Stimulated activated CD4-positive, alpha-beta T cell treated with anti-CD3 and anti-CD28 coated beads, Interleukin-15, amount 100 ng/mL, for 48 hours (primary cell): ENCODE measurements at places on chromosomes 11 and 22.

DNA sequence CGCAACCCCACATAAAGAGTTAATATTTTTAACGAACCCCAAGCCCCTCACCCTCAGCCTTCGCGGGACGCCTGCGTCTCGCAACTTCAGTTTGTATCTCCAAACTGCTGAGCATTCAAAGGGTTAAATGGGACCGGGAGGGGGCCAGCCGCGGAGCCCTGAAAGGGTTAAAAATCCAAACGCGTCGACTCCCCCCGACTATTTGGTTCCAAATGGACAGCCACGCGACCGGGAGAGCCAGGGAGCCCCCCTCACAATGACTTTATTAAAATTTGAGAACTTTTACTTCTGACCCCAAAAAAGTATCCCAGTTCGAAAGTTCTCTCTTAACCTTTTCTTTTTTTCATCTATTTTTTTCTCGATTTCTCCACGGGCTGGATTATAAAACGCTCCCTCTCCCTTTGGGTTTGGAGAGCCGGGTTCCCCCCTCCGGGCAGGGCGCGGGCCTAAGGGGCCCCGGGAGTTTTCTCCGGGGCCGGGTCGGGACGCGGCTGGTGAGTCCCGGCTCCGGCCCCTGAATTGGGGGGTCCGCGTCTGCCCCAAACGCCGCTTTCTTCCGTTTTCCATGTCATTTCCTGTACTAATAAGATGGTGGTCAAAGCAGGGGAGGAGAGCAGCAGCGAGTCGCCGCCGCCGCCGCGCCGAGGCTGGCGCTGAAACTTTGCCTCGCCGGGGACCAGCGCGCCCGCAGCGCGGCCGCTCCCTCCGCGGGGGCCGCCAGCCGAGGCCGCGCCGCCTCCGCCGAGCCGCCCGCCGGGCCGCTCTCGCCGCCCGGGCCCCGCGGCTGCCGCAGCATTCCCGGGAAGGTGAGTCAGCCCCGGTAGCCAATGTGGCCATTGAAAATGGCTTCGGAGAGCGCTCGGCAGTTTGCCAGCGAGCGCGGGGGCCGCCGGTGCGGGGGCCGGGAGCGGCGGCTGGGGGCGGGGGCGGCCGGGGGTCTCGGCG, at the start of gene PRDM11:
Gene PRDM11, plus strand, starts transcription at position 568 of the 945 bp plus-strand sequence. CDS start 35,128 bp downstream, outside the sequence.
- DNase-seq = peak; percentile 34

GRCh38 chr11:31809857-31810778, 1.0 kb downstream of the PAX6 start:
- DNase-seq = no peak

- DNase-seq = no peak
Measured at GRCh38 chr11:13141731-13142709, 132.9 kb downstream of the RASSF10 start.

DNA sequence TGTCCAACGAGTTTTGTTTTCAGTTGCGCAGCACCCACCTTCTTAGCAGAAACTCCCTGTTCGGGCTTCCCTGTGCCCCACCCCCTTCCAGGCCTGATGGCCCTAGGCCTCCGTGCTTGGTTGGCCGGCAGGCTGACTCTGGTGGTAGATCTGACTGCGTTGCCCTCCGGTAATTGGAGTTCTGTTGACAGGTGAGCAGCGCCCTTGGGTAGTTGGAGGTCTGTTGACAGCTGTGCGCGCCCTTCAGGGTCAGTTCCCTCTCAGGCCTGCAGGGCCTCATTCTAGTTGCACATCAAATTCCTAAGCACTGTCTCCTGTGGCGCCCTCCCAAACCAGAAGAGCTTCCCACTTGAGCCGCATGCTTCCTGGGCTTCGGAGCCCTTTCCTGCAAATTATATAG, 776 bp downstream of the DGCR6 start:
- DNase-seq = no peak

DNA sequence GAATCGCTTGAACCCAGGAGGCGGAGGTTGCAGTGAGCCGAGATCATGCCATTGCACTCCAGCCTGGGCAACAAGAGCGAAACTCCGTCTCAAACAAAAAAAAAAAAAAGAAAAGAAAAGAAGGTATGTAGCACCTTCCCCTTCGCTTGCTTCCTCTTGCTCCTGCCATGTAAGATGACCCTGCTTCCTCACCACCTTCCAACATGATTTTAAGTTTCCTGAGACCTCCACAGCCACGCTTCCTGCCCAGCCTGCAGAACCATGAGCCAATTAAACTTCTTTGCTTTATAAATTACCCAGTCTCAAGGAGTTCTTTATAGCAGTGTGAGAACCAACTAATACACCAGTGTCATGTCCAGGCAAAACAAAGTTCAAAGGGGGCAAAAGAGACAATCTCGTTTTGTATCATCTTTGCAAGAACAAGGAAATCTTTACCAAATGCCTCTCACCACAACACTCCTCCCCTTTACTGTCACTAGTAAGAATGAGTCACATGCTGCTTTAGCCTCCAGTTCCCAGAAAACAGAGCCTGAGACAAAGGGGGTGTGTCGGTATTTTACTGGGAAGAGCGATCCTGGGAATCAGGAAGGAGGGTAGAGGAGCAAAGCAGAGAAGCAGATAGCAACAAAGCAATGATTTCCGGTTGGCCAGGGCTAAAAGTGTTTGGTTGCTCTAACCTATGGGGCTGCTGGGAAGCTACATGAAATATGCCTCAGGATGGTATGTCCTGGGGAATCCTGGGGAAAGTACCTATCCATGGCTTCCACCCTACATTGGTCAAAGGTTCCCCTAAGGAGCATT, 10.5 kb upstream of the MCHR1 start:
- no peak for DNase-seq

DNA sequence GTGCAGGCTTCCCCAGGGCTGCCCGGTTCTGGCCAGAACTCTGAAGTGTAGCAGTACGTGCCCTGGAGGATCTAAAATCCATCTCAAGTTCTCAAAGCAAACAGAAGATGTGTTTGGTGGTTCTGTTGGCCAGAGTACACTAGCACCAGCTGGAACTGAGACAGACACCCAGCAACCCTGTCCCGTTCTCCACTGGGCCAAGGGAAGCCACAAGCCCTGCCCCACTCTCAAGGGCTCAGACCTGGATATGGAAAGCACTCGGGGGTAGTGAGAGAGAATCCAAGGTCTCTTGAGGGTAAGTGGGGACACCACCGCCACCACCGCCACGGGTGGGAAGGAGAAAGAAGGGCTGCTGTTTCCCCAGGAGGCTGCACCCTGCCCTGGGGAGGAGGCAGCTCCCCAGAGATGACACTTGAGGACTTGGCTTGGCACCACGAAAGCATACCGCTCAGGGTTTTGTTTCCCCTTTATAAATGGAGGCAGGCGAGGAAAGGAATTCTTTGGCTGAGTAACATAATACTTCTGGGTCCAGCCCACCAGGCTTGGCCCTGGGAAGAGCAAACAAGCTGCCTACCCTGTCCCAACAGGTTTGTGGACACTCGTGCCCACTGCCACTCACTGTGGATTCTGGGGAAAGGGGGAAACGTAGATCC, 56.1 kb upstream of the POU2AF1 start:
- no peak for DNase-seq

DNA sequence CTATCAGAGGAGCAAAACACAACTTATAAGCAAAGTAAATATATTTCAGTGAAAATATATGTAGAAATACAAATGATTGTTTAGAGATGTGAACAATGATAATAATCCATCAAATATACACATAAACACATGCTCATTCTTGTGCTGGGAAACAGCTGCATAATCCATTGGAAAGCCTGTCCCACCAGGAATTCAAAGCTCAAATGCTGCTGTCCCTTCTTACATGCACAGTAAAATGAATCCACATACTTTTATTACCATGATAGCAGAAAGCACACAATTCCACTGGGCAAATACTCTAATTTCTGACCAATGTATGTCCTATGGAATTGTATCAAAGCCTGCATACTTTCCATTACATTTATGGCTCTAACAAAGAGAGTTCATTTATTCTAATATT, 44.5 kb downstream of the SOX6 start:
- no peak for DNase-seq

DNA sequence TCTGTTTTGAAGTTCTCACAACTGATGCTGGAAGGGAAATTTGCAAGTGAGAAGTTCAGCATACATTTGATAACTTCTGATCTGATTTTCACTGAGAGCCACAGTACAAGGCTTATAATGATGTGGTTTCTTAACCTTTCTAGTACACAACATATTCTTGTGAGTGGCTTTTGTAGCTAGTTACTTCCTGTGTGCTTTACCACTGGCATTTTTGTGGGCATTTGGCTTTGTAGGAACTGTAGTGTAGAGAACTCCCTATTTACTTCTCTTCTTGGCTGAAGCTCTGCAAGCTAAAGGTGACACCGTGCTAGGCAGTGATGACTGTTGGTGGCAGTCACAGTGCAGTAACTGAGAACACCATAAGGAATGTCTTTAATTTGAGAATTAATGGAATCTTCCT, 14.9 kb downstream of the USP47 start:
- no peak for DNase-seq

DNA sequence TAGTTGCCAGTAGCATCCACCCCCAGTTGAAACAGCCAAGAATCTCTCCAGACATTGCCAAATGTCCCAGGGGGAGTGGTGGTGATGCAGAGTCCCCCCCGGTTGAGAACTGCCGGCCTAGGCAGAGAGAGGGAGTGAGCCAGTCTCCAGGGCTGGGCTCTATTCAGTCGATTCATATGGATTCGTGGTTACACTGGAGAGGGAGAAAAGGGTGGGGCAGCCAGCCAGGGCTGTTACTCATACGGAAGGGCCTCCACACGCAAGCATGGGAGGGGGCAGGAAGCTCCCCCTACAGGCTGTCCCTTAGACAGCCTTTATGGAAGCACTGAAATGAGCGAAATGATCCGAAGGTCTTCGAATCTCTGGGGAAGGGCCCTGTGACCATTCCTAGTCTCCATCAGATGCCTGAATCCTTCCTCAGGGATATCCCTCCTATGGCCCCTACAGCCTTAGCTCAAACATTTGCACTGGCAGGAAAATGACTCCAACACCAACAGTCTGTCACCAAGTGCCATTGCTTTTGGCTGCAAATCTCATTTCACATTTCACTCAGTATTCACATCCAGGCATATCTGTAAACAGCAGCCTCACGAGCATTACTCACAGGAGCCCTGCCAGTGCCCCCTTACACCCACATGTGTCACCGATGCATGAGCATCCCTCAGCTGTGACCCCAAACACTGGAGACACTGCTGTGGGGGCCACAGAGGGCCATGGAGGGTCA, 18.4 kb upstream of the TLCD5 start:
- DNase-seq = no peak

DNA sequence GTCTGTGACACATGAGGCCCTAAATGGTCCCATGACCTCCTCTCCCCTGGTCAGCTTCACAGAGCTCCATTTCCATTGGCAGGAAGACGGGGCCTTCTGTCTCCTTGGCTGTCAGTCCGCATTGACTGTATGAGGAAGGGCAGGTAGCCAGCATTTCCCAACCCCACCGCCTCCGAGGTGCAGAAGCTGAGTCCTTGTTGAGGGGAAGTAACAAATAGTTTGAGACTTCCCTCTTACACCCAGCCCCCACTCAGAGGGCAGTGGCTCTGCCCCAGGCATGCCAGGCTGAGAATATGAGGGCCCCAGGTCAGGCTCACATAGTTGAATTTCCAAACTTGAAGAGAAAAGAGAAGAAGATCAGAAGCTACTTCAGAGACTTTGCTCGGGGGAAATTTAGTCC, 611.1 kb downstream of the BRD1 start:
- no peak for DNase-seq

DNA sequence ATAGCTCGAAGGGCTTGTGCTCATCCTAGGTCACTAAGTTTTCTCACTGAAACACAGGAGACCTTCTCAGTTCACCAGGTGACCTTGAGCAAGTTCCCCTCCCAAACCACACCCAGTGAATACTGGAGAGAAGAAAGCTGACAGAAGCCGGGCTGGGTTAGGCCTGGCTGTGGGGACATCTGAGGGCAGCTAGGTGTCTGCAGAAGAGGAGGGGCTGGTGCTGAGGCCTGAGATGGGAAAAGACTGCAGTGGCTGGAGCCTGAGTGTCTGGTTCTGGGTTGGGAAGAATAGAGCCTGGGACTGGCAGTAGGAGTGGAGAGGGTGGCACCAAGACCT, 602 bp upstream of the INPP5J start:
- DNase-seq = no peak

GRCh38 chr11:34323601-34324000, 34.2 kb downstream of the ABTB2 start:
- DNase-seq = no peak

- no peak for DNase-seq
Measured at GRCh38 chr22:42439021-42439567, 6.9 kb upstream of the NFAM1 start.

GRCh38 chr11:112903340-112903739, 57.9 kb upstream of the NCAM1 start:
- no peak for DNase-seq

- no peak for DNase-seq
Measured at GRCh38 chr22:19357270-19358105, 66.0 kb upstream of the CLTCL1 start.

- no peak for DNase-seq
Measured at GRCh38 chr11:102347462-102348370, 702 bp downstream of the BIRC2 start.

- no peak for DNase-seq
Measured at GRCh38 chr11:619628-620050, 3.9 kb upstream of the IRF7 start.

DNA sequence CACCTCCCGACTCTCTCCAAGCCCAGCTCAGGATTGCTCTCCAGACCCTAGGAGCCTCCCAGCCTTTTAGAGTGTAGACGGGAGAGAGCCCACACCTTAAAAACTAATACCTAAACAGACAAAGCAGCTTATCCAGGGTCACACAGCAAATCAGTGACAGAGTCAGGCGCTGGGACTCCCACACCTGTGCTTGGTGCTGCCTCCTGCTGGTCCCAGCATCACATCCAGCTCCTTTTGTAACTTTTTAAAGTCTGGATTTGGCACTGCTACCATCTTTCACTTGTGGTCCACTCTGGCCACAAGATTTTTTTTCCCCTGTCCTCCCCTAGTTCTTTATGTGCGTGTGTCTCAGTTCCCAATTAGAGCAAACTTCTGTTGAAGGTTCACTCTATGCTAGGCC, 4.7 kb downstream of the ANO1 start:
- DNase-seq = no peak

DNA sequence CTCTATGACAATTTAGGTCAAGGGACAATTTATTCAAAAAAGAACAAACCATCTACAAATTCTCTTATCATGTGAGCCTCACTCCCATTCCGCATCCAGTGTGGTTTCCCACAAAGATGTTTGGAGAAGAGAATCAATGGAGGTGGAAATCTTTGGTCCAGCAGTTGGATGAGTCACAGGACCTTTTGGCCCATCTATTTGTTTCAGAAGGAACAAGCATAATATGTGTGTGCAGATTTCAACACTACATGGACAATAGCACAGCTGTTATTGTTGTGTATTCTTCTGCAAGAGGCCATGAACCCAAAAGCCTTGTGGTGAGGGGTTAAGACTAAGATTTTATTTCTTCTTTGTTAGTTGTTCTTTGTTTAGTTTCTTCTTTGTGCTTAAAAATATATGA, 61.6 kb downstream of the OR10A6 start:
- no peak for DNase-seq

DNA sequence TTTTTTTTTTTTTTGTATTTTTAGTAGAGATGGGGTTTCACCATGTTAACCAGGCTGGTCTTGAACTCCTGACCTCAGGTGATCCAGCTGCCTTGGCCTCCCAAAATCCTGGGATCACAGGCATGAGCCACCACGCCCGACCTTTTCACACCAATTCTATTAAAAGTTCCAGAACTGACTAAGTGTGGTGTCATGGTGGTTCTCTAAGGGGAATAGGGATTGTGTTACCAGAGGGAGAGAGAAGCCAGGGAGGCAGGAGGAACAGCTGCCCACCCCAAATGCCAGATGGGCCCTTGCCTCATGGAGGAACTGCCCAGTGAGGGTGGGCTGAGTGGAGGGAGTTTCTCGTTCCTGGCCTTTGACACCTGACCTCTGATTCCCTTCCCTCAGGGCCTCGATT, 5.9 kb downstream of the RPS6KA4 start:
- DNase-seq = no peak
